ENCODE measurements at places on chromosomes 1 and 21.

- DNase-seq = no peak
Measured at GRCh38 chr1:10178597-10179405, 31.6 kb upstream of the KIF1B start.

DNA sequence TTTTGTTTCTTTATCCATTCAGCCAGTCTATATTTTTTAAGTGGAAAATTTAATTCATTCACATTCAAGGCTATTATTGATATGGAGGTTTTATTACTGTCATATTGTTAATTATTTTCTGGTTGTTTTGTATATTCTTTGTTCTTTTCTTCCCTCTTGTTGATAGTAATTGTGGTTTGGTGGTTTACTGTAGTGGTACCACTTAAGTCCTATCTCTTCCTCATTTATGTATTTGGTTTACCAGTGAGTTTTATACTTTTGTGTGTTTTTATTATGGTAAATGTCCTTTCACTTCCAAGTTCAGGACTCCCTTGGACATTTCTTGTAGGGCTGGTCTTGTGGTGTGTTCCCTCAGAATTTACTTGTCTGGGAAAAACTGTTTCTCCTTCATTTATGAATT lies 28.1 kb upstream of the PM20D1 start:
- no peak for DNase-seq

DNA sequence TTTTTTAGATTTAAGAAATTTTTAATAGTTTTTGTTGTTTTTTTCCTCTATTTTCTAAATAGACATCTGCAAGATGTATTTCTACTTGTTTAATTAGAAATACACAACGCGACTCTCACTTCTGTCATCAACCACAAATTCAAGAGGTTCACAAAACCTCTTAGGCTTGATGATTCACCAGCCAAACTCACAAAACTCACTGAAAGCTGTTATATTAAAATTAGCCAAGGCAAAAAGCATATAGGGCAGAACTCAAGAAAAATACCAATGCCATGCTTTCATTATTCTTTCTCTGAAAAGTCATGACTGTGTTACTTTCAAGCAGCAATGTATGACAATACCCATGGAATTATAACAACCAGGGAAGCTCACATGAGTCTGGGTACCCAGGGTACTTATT lies 487.0 kb upstream of the RGS18 start:
- DNase-seq = peak; percentile 8

- no peak for DNase-seq
Measured at GRCh38 chr1:16053781-16054502, 10.4 kb downstream of the CLCNKB start.

- DNase-seq = no peak
Measured at GRCh38 chr1:185412385-185413087, 95.5 kb upstream of the IVNS1ABP start.

GRCh38 chr1:217053676-217054075 lies 330.4 kb upstream of the ESRRG start:
- DNase-seq = no peak

Data from iris pigment epithelial cell (primary cell).